T-helper 2 cell treated with Interferon-gamma antibody and Interleukin-4, amounts not matched to agents 5 μg/mL and 100 μg/mL, for 36 hours (primary cell): ENCODE measurements at places on chromosomes 1 and 21.

DNA sequence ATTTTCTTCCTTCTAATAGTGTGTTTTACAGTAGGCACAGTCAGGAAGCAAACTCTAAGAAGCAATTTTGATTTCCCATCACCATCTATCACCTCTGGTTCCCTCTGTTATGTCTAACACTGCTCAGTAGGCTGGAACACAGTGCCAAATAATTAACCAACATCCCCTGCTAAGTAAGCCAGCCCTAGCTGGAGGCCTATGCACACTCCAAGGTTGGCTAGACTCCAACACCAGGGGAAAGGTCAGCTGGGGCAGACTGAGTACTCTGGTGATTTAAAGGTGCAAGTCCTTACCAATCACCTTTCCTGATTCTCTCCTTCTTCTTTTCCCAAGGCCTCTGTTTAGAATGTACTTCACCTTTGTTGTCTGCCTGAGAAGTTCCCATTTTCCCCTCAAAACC, 46.5 kb upstream of the BEND5 start:
- H3K4me3 ChIP-seq, result no peak overlapping the region
- H3K36me3 ChIP-seq, result no peaks in the 10 kb centered on the region
- no peak for DNase-seq
- H3K4me1 ChIP-seq, result no peaks in the 10 kb centered on the region
- H3K27ac ChIP-seq, result no peak overlapping the region
- H3K27me3 ChIP-seq, result peaks cover 23% of the 10 kb centered on the region

GRCh38 chr1:53127546-53127945, 14.9 kb downstream of the SLC1A7 start:
- no peaks in the 10 kb centered on the region for H3K4me1 ChIP-seq
- peaks cover 3% of the 10 kb centered on the region for H3K27me3 ChIP-seq
- no peak overlapping the region for H3K4me3 ChIP-seq
- H3K36me3 ChIP-seq, result no peaks in the 10 kb centered on the region
- H3K27ac ChIP-seq, result no peak overlapping the region

GRCh38 chr1:53060579-53060978, 1.4 kb upstream of the PODN start:
- peaks cover 67% of the 10 kb centered on the region for H3K27me3 ChIP-seq
- no peaks in the 10 kb centered on the region for H3K4me1 ChIP-seq
- H3K4me3 ChIP-seq, result no peak overlapping the region
- no peaks in the 10 kb centered on the region for H3K36me3 ChIP-seq

DNA sequence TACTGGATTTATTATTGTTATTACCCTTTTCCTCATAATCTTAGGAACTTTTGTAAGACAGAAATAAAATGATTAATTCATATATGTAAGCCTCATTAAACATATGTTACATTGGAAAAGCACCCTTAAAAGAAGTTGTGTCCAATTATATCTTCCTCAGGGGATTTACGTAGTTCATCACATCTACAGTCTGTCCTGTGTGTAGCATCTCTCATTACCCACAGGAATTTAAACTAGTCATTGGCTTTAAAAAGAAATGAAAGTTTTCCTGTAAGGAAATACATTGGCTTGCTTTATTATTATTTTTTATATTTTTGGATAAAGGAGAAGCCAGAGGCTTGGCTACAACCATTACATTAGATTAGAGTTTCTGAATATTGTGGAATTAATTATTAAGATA, 56.1 kb downstream of the SWT1 start:
- H3K27me3 ChIP-seq, result no peaks in the 10 kb centered on the region
- no peak overlapping the region for H3K27ac ChIP-seq
- H3K4me3 ChIP-seq, result no peak overlapping the region
- no peaks in the 10 kb centered on the region for H3K4me1 ChIP-seq
- no peak for DNase-seq
